ENCODE measurements at places on chromosomes 6 and 20.

DNA sequence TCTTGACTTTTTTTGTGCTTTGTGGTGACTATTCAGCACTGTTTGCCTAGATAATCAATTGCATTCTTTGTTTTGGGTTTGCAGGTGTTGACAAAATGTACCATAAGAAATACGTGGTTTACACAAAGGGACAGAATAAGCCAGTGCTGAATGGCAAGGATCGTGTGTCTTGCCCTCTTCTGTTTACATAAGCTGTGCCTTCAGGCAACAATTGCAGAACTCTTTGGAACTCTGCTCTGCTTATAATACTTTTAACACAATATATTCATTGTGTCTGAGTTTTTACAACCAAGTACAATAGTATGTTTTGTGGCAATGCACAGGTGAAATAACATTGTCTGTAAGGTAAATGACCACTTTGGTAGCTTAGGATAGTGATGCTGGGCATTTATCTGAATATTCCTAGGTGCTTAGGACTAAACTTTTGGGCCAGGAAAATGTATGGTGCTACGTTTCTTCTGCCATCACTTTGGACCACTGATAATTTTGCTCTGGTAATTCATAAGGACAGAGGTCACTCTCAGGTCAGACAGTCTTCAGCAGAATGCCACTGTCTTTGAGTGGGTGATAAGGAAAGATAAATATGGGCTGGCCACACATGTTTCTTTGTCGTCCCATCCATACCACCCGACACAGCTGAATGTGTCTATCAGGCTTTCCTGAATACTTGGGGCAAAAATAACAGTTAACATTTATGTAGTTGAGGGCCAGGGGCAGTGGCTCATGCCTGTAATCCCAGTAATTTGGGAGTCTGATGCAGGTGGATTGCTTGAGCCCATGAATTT lies 344.6 kb upstream of the IMPG1 start:
- DNase-seq, result no peak

GRCh38 chr6:83198486-83199172 lies 5.5 kb downstream of the RWDD2A start:
- DNase-seq, result no peak

GRCh38 chr6:112933947-112934346 lies 586.8 kb downstream of the RFPL4B start:
- no peak for DNase-seq

DNA sequence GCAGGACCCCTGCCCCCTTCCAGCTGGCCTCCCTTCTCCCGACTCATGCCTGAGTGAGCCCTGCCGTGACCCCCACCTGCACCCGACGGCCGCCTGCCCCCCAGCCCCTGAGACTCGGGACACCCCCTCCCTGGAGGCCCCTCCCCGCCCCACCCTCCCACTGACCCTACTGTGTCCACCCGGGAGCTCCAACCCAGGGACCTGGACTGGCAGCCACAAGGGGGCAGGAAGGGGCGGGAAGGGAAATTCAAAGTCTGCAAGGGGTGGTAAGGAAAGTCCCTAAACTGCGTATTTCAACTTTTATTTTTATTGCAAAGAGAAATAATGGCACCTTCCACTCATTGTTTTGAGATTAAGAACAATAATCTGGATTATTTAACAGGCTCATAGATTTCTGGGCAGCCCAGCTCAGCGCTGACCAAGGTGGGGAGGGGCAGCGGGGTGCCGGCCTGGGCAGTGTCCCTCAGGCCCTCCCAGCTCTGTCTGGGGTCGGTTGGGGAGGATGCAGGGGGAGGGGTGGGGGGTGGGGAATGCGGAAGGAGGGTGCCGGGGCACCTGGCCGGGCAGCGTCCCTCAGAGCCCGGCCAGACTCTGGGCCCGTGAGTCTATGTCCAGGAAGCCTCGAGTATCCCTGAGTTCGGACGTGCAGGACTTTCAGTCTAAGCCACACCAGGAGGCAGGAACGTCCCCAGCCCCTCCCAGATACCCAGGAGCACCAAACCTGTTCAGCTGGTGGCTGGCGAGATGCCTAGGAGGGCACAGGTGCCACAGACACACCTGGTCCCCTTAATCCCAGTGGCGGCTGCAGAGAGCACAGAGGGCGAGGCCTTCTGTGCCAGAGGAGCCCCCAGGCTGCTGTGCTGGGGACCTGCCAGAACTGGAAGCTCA lies 1.3 kb upstream of the PTK6 start:
- no peak for DNase-seq

GRCh38 chr6:2403546-2403945 lies 158.1 kb upstream of the GMDS start:
- DNase-seq, result no peak

DNA sequence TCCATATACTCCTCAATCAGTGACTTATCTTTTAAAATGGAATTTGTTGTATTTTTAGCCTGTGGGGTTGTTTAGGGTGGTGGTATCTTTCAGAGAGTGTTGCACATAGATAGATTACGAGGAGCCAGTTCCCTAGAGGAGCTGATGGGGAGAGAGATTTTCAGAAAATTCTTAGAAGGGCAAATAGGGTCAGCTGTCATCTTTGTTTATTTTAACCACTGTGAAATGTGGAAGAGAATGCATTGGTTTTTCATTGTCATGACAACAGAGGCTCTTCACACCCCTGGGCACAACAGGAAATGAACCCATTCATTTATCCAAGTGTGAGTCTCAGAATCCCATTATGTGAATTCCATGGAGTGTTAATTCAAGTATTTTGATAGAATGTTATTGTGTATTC lies 188.4 kb downstream of the JARID2 start:
- DNase-seq, result no peak

GRCh38 chr6:106226676-106227075 lies 98.9 kb downstream of the ATG5 start:
- no peak for DNase-seq

- no peak for DNase-seq
Measured at GRCh38 chr20:17678295-17678694, 3.7 kb downstream of the RRBP1 start.

DNA sequence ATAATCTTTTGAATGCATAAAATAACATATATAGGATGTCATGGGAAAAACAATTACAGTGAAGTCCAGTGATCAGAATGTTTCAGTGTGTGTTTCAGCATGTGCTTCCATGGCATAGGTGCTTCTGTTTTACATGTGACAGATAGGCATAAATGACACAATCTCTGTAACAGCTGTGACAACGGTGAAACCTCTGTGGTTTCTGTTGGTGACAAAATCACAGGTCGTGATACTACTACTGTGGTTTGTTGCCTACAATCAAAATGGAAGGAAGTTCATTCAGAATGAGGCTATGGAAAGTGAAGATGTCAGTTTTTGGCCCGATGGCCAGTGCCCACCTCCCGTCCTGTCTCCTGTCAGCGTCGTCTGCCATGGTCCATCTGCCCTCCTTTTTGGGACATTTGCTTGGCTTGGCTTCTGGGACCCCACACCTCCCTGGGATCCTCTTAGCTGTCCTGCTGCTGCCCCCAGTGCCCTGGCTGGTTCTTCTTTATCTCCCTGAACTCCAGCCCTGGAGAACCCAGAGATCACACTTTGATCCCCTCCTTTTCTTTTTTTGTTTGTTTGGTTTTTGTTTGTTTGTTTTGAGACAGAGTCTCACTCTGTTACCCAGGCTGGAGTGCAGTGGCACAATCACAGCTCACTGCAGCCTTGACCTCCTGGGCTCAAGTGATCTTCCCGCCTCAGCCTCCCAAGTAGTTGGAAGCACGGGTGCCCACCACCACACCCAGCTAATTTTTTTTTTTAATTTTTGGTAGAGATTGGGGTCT lies 79.3 kb upstream of the NAA20 start:
- no peak for DNase-seq

GRCh38 chr6:46062312-46062711 lies 46.7 kb upstream of the CLIC5 start:
- no peak for DNase-seq

GRCh38 chr6:122405417-122405816 lies 6.0 kb downstream of the HSF2 start:
- no peak for DNase-seq

- no peak for DNase-seq
Measured at GRCh38 chr6:35427851-35428321, 24.3 kb upstream of the FANCE start.

- DNase-seq, result no peak
Measured at GRCh38 chr6:134049176-134049575, 3.2 kb downstream of the SLC2A12 start.

GRCh38 chr20:38242848-38243708 lies 17.5 kb downstream of the KIAA1755 start:
- DNase-seq, result no peak

GRCh38 chr6:150448221-150448620 lies 79.4 kb downstream of the IYD start:
- no peak for DNase-seq

- no peak for DNase-seq
Measured at GRCh38 chr6:7439228-7439627, 49.6 kb downstream of the RIOK1 start.

DNA sequence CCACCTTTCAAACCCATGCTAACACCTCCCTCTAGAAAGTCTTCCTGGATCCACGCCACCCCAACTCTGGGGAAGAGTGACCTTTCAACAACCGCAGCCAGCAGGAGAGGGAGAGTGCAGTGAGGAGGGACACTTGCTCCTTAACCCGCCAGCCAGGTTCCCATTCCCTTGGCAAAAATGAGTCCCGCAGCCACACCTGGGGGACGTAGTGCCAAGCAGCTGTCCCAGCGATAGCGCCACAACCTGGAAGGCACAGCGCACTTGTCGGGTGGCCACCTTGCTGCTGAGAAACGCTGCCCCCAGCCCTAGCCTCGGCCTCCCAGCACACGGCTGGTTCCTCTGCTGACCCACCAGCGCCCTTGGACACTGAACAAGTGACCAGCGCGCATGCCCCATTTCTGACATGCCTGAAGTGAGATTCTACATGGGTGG lies 119.3 kb downstream of the JPH2 start:
- DNase-seq, result no peak

GRCh38 chr20:53878262-53879047 lies 191.9 kb downstream of the BCAS1 start:
- DNase-seq, result no peak

DNA sequence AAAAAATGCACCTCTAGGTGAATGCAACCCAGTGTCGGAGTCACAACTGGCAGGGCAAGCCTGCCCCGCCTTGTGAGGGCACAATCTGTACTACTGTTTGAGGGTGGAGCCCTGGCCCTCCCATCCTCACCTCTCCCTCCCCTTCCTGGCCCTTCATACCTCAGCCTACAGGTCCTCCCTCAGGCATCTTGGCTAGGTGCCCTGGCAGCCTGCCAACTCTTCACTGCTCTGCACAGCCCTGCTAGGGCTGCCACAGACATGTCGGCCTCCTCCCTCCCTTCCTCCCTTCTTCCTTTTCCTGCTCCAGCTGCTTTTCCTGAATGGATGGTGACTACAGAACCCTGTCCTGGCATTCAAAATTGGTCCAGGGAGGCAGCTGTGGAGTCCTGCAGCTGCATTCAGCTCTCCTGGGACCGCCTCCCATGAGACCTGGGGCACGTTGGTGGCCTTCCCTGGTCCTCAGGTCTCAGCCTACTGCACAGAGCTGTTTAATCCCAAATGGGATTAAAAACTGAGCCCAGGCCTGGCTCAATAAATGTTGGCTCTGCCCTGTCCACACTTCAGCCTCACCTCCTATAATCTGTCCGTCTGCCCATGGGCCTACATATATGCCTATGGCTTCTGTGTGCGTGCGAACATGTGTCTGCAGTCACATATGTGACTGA lies 52.7 kb downstream of the CDH22 start:
- DNase-seq, result no peak

DNA sequence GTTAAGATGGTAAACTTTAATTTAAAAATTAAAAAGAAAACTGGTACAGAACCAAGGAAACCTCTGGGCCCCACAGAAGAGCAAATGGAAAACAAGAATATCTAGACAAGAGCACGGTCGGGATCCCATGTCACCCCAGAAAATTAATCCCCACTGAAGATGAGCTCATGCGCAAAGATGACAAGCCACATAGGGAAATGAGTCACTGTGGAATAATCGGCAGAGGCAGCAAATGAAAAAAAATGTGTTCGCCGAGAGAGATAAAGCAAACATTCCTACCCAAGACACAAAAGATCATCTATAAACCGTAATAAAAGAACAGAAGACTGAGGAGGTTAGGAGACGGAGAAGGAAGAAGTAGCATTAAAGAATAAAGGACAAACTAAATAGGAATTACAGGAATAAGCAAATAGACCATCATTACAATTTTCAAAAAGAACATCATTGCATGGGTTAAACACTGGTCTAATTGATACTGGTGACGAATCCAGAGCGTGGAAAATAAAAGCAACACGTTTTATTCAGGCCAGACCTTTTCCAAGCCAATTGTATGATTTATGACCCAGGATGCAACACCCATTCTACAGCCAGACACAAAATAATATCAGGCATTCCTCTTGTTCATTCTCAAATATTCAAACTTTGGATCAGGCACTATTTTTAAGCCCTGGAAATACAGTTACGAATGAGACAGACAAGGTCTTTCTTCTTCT lies 138.0 kb upstream of the ARID1B start:
- DNase-seq, result no peak

DNA sequence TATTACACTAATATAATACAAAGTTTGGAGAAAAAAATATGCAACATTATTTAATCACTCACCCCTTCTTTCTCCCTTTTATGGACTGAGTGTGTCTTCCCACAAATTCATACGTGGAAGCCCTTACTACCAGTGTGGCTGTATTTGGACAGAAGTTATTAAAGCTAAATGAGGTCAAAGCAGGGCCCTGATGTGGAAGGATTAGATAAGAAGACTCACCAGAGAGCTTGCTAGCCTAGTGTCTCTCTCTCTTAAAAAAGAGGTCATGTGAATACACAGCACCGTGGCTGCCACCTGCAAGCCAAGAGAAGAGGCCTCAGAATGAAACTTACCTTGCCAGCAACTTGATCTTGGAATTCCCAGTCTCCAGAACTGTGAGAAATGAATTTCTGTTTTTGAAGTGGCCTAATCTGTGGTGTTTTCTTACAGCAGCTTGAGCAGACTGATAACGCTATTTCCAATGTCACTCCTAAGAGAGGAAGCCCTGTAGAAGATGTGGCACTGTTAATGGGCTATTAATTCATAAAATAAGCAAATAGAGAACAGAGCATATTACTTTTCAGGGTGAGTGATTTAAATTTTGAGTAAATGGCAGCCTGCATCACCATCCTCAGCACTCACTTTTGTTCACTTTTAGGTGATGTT lies 233.4 kb downstream of the TBC1D7 start:
- no peak for DNase-seq

- DNase-seq, result no peak
Measured at GRCh38 chr20:4366076-4366475, 350.7 kb upstream of the RNF24 start.

DNA sequence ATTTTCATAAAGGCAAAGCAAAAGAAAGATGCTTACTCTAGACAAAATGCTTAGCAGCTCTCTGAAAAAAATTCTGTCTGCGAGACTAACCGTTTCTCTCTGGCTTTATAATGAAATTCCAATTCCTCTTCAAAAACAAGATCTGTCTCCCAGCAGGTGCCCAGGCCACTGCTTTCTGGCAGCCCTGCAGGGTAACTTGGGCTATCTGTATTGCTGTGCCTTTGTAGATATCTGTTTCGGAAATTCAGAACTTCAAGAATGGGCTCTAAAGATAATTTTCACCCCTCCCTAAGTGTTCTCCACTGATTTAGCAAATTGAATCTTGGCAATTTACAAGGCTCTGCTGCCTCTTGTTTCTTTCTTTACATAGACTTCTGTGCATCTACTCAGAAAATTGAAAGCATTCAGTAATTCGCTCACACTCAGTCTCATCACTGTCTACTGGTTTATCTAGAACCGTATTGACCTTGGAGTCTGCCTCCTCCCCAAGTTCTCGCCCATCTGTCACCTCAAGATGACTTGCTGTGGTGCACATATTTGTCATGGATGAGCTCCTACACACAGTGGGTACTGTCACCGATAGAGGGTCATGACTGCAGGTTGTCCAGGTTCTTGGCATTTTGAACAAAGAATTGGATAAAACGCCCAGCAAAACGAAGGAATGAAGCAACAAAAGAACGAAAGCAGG lies 26.4 kb upstream of the FABP7 start:
- no peak for DNase-seq

GRCh38 chr6:52394251-52394666 lies 25.9 kb upstream of the EFHC1 start:
- DNase-seq, result no peak

All from activated naive CD4-positive, alpha-beta T cell (primary cell).